Testis (tissue), 5 donors: ENCODE measurements at places on chromosomes 13 and 19. TPM values are rescaled to one million over a fixed set of nuclear protein-coding genes. Genes with fewer than 3 reads are reported as not detected.

- no peak for DNase-seq
Observed at GRCh38 chr13:40410315-40410714, 256.1 kb downstream of the FOXO1 start.

Gene LRRC25
- polyA plus RNA-seq: 3.4 TPM

DNA sequence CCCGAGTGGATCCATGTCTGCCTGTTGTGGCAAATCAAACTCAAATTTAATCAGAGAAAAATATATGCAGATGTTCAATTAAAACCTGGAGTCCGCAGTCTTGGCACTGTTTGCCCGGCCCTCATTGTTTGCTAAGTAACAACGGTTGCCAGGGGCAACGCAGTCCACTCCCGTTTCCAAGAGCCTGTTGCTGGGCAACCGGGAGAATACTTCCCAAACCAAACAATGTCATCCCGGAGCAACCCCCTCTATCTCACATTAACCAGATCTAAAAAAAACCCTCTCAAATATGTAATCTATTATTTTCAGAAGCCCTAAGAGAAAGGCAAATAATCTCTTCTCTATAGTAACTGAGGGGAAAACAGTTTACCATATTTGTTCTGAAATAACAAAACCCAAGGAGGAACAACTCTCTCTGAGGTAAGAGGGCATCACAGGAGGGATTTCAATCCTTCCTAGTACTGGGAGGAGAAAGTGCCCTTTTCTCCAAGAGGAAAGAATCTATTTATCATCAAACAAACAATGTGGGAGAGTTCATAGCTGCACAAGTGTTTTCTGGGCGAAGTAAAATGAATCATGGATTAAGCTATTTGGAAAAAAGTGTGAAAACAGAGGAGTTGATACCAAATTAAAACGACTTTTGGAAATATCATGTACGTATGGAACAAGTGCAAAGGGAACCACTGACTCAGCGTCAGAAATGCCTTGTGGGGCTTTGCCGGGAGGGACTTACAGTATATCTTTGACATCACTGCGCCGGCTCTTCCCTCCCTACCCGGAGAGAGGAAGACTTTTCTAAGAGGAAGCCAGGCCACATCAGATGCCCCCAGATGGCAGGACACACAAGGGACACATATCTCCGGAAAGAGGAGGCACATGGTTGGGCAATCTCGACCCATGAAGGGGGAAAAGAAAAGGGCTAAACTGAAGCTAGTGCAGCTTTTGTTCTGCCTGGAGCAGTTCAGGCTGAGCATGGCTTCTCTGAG is 43.3 kb downstream of the RFX2 start:
- DNase-seq: peak; percentile 87

DNA sequence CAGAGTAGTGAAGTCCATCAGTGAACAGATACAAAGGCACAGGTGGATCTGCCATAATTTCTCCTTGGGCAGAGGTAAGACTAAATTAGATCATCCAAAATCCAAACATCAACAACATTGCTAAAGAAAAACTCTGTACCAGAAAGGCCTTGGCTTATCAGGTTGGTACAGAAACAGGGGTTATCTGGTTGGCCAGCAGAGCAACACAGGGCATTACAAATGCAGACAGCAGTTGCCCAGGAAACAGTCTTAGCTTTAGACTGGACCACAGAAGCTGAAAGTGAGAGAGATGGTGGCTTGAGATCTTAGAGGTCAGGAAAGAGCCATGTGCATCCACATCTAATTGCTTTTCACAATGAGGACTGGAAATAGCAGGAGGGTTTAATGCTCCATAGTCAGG is 26.6 kb upstream of the DGKH start:
- no peak for DNase-seq

Gene PIP5K1C
- polyA plus RNA-seq: 99.1 TPM

Gene B3GNT3
- 0.63 TPM for polyA plus RNA-seq

- peak; percentile 26 for DNase-seq
Observed at GRCh38 chr13:113545455-113545930, 39.1 kb upstream of the TFDP1 start.

Gene FGF14
- polyA plus RNA-seq: 4.5 TPM

Gene SPC24
- polyA plus RNA-seq: 5.4 TPM

DNA sequence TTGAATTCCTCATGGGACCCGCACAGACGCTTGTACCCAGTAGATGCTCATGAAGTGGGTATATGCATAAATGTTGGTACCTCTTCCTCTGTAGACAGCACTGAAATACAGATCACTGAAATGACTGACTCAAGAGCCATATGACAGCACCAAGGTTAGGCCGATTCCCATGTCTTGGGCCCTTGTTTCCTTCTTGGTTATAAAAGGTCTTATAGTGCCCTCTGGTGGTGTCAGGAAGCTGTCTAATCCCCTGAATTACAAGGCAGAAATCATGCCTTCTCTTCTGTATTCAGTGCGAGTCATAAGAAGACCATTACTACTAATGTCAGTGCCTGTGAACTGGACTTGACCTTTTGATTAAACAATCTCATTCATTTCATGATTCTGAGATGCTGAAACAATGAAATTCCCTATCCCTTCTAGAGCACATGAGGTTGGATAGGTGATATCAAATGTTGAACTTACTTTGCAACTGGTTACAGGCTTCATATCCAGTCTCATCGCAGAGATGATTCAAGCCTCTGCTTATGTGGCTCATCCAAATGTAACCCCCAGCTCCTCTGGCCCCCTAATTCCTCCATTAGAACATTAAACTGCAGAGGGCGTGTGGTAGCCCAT is 59.7 kb downstream of the SPATA13 start:
- DNase-seq: peak; percentile 81
